ENCODE measurements at places on chromosomes 12 and 14. TPM values are rescaled to one million over a fixed set of nuclear protein-coding genes. Genes with fewer than 3 reads are reported as not detected.

- DNase-seq: no peak
Observed at GRCh38 chr14:97539884-97540283, 742.7 kb downstream of the VRK1 start.

Gene SLC17A8
- not detected for total RNA-seq

Gene CSRP2
- total RNA-seq: 90.2 TPM

Gene SPTB
- 0.86 TPM for total RNA-seq

Gene NKX2-8
- not detected for total RNA-seq

DNA sequence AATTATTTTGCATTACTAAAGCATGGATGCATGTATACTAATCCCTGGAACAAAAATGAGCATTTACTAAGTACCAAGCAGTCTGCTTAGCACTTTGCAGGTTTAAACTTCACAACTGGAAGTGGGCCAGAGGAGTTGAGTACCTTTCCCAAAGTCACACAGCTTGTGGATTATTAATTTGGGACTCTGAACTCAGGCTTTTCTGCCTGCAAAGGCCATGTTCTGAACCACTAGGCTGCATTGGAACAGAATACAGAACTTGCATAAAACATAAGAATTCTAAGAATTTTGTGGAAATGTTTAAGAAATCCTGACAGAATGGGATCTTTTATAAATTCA, 132.9 kb upstream of the AMIGO2 start:
- DNase-seq: no peak

GRCh38 chr12:24929953-24930352, 18.9 kb downstream of the BCAT1 start:
- no peak for DNase-seq

DNA sequence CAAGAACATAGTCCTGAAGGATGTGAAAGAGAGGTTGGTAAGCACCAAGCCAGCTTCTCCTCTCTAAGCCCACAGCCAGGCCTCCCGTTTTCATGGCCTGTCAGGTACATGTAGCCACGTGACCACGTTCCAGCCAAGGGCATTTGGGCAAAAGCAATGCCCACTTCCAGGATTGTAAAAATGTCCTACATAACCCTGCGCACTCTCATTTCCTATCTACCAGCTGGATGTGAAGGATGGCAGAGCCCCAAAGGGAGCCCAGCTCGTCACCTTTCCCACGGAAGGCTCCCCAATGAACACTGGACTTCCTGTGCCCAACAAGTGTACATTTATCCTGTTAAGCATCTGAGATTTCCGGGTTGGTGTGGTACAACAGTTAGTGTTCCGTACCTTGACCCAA, 231.7 kb downstream of the TMEM132D start:
- no peak for DNase-seq

DNA sequence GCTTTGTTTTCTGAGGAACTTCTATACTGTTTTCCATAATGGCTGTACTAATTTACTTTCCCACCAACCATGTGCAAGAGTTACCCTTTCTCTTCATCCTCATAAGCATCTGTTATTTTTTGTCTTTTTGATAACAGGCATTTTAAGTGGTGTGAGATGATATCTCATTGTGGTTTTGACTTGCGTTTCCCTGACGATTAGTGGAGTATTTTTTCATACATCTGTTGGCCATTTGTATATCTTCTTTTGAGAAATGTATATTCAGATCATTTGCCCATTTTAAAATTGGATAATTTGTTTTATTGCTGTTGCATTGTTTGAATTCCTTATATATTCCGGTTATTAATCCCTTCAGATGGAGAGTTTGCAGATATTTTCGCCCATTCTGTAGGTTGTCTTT, 10.2 kb upstream of the HMGA2 start:
- no peak for DNase-seq

GRCh38 chr12:108356835-108357806, 18.0 kb upstream of the CMKLR1 start:
- no peak for DNase-seq

Data from M059J (cell line).